ENCODE measurements at places on chromosomes 7 and 10.

GRCh38 chr7:10803720-10804119, 170.0 kb upstream of the PHF14 start:
- DNase-seq, result no peak

GRCh38 chr10:116636976-116637375, 16.2 kb downstream of the PNLIPRP2 start:
- DNase-seq, result no peak

- no peak for DNase-seq
These were observed 82.9 kb downstream of the PRTFDC1 start for GRCh38 chr10:24869354-24870015.

GRCh38 chr7:107559864-107560263, 3.9 kb downstream of the COG5 start:
- DNase-seq, result no peak

- DNase-seq, result no peak
These were observed 8.2 kb downstream of the MTG1 start for GRCh38 chr10:133401981-133402725.

DNA sequence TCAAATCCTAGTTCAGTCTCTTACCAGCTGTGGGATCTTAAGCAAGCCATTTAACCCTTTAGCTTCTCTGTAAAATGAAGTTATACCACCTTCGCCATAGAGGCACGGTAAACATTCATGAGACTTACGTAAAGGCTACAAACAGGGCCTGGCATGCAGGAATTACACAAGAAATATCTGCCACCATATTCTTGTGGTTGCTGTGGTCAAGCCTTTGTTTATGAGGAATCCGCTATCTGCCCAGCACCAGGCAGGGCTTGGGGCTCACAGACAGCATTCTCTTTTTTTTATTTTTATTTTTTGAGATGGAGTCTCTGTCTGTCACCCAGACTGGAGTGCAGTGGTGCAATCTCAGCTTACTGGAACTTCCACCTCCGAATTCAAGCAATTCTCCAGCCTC, 9.9 kb downstream of the AIFM2 start:
- DNase-seq, result no peak

DNA sequence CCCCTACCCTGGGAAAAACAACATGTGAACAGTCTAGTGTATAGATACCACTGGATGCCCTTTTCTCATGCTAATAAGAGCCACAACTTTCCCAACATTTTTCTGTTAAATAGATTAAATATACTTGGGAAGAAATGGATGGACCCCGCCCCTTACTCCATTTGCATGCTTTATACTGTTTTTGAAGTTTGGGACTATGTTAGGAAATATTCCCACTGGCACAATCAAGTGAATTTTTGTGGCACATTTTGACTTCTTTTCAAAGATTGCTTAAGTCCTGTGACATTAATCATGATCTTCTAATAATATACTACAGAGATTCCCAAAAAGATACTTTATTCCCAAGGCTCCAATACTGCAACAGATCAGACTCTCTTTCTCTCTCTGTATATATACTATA, 216.6 kb downstream of the TWIST1 start:
- no peak for DNase-seq

DNA sequence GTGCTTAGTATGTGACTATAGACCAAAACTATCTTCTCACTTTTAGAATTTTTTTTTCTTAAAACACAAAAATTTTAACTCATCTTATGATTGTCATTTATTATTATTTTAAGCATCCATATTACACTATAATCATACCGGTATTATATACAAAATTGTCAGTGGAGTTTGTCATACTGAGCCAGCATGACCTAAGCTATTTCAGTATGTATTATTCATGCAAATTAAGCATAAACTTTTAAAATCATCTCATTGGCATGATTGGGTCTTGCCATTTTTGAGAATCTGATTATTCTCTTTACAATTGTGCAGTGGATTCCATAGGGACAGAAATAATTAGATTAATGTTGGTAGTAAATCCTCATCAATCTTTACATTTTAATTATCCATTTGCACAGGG, 46.2 kb upstream of the STMP1 start:
- no peak for DNase-seq

- DNase-seq, result no peak
These were observed 193.8 kb downstream of the THSD7A start for GRCh38 chr7:11638011-11638774.
